Omental fat pad (tissue), 4 donors: ENCODE measurements at places on chromosomes 5 and 9.

GRCh38 chr5:79305706-79306105, 69.8 kb downstream of the JMY start:
- DNase-seq = no peak

DNA sequence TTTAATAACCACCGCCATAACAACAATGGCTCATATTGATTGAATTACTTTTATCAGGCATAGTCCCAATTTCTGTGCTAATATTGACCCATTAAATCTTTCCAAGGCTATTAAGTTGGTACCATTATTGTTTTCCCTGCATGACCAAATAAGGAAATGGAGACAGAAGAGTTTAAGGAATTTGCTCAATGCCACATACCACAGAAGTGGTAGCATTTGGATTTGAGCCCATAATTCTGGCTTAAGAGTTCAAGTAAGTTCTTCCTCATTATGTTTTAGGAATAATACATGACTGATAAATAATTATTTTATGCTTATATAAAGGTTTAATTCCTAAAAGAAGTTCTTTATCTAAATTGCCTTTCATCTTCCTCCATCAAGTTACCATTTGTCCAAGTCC, 43.4 kb upstream of the HAPLN1 start:
- no peak for DNase-seq

- DNase-seq = no peak
Measured at GRCh38 chr5:172319708-172320441, 36.3 kb upstream of the UBTD2 start.

- no peak for DNase-seq
Measured at GRCh38 chr5:59724482-59725391, 168.8 kb downstream of the PDE4D start.

DNA sequence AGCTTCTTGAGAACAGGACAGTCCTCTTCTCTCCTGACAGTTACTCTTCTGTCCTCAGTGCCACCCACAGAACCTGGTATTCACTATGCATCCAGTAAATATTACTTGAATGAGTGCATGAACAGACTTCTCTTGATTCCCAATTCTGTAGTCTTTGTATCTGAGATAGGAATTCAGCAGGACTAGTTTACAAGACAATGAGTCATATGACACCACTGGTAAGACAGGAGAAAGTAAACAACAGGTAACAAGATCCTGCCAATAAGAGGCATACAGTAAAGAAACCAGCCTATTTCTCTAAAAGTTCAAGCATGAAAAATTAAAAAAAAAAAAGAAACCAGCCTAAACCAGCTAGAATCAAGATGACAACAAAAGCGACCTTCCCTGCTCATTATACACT, 6.2 kb downstream of the ZNF883 start:
- DNase-seq = no peak

DNA sequence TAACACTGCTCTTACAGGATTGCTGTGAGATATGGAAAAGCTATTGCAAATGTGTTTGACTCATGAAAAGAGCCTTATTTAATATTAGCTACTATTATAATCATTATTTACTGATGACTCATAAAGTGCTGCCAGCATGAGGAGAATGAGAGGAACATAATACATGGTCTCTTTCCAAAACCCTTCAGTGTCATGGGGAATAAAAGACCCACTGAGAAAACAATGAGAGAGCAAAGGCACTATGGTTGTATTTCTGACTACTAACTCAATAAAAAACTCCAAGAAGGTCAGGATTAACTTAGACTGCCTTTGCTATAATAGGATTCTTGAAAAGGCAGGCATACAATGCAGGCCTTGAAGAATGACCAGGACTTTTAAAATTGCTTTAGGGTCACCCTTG, 633.5 kb downstream of the DTWD2 start:
- DNase-seq = no peak

DNA sequence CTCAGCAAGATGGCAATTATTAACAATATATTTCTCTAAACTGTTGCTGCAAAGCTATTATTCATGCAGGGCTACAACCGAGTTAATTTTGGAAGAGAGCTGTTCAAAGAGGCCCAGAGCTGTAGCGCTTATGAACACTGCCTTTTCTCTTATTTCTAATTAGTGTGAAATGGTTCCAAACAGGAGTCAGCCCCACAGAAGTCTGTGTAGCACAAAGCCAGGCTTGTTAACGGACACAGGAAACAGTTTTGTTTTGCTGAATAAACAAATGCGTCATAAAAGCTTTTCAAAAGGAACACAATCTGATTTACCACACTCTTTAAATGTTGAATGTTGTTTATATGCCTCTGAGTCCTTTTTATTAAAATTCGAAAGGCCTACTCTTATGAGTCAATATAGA, 396.5 kb downstream of the ANXA1 start:
- no peak for DNase-seq
